Activated gamma-delta T cell (primary cell): ENCODE measurements at places on chromosomes 16 and 17.

- DNase-seq = no peak
Observed at GRCh38 chr17:79978548-79978855, 57.2 kb downstream of the TBC1D16 start.

DNA sequence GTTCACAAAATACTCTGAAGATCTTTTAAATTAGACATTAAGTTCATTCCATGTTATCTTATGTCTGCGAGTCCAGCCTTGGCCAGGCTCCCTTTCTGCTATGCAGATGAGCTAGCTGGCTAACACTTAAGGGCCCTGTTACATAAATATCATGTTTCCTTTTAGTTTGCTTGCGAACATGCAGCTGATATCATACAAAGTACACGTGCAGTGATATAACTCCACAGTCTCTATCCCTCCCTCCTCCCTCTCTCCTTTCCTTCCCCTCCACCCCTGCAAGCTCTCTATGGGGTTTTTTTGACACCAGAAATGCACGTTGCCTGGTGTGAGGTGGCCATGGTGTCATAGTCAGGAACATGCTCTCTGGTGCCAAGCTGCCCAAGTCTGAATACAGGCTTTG lies 46.1 kb downstream of the ARHGAP17 start:
- no peak for DNase-seq

DNA sequence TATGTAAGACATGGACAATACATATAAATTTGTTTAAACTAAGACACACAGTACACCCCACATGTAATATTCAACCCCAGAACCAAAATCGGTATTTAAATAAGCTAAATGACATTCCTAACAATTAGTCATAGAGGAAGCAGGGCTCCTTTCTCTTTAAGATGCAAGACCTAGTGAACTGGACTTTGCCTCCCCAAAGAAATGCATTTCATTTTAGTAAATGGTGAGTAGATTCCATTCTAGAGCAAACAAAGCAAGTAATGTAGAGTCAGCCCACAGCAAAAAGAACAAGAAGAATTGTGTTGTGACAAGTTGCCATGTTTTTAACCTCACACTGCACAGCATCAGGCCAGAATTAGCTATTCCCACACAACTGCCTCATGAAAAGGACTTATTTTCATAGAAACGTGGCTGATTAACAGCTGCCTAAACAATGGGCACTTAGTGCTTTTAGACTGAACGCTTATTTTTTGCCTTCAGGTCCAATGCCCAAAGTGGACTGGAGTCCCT lies 14.4 kb downstream of the DNAJC7 start:
- DNase-seq = no peak

DNA sequence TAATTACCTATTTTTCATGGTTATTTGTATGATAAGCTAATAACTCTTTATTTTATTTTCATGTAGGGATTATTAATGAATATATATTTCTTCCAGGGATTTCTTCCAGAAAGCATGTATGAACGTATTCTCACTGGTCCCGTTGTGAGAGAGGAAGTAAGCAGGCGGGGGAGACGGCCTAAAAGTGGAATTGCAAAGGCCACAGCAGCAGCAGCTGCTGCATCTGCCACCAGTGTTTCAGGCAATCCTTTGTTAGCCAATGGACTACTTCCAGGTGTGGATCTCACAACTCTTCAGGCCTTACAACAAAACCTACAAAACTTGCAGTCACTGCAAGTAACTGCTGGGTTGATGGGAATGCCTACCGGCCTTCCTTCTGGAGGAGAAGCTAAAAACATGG lies 110.3 kb upstream of the RBL2 start:
- no peak for DNase-seq

DNA sequence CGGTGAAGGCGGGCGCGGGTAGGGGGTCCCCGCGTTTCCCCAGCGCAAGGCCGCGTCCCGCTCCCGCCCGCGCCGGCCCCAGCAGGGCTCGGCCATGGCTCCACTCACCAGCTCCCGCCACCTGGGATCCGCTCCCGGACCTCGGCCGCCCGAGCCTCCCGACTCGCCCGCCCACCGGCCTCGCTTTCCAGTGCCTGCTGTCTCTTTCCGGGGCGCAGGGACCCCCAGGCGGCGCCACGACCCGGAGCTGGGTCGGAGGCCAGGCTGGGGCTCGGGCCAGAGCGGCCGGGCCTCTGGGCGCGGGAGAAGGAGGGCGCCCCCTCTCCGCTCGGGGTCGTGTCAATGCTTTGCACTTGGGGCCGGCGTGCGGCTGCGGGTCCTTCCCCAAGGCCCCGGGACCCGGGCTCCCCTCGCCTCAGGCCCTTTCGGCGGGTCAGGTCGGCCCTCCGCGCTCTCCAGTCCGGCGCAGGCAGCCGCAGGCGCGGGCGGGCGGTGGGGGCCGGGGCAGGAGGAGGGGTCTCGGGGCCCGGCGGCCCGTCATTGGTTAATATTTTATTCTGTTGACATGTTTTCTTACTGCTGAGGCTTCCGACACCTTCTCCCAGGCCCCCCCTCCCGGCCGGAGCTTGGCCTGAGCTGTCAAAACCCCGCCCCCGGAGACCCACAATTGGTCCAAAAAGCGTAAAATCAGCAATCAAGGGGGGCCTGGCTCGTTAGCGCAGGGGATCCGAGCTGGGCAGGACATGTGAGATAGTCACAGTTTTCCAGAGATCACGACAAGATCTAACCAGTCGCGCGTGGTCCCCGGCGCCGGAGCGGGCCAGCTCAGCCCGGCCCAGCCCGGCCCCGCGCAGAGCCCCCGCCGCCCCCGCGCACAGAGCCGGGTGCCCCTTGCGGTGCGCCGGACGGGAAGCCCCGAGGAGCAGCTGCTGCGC lies at the start of gene TBX2:
TSS of gene TBX2 (plus strand) at position 713 of the 935 bp plus-strand sequence. CDS start 334 bp downstream, outside the sequence.
- no peak for DNase-seq

DNA sequence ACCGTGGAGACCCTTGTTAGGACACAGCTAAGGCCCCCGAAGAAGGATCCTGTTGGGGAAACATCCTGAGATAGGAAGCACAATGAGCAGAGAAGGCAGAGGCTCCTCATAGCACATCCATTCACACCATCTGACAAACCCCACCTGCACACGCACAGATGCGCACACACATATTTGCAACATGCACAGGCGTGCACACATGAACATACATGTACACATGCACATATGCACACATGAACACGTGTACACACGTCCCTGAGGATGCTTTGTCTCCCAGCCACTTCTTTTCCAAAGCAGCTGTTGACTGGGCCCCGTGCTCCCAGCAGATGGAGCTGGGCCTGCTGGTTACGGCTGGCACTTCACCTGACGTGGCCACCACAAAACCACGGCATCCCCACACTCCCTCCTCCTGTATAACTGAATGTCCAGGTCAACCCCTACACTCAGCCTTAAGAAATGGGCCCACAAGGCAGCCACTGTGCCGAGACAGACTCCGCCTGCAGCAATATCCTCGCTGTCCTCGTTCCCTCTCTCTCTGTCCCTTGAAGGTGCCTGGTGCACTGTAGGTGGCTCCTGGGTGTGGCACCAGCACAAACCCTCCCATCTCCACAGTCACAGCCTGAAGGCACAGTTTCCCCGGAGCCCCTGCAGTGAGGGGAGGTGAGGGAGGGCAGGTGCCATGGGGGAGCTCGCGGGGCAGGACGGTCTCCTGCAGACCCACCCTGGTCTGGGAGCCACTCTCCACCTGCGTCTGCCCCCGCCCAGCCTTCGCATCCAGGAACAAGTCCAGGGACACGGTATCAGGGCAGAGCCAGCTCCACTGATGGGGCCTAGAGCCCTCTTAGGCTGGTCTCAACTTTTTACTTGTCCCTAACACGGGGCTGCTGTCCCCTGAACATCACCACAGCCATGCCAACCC lies 183.0 kb downstream of the RBFOX3 start:
- DNase-seq = no peak

- DNase-seq = no peak
Observed at GRCh38 chr17:49959183-49959935, 9.6 kb upstream of the DLX4 start.

- DNase-seq = no peak
Observed at GRCh38 chr17:8687737-8688466, 56.7 kb downstream of the CCDC42 start.

DNA sequence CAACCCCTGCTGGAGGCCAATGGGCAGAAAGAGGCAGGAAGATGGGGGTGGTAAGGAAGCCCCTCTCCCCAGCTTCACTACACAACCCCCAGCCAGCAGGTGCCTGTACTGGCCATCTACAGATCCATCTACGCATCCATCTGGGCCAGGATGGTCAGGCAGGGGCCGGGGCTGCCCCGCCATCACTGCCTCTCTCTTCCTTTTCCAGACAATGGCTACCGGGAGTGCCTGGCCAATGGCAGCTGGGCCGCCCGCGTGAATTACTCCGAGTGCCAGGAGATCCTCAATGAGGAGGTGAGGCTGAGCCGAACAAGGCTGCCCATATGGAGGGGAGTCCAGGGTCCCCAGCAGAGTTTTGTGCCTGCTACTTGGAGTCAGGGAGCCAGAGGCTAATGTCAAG lies 23.5 kb upstream of the SPPL2C start:
- no peak for DNase-seq

- DNase-seq = no peak
Observed at GRCh38 chr17:34099859-34100515, 155.1 kb upstream of the CCL2 start.

DNA sequence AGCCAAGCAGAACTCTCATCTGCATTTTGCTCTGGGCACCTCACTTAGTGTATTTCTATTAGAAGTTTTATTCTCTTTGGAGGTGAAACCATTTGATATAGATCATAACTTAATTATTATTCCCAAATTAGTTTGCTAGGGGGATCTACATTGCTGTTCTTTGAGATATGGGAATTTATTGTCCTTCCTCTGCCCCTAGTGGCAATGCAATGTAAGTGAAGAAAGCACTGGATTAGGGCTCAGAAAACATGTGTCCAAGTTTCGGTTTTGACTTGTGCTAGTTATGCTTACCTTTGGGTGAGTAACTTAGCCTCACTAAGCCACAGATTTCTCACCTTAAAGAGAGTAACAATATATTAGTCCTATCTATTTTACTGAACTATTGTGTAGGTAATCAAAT lies 2.9 kb downstream of the KRT39 start:
- no peak for DNase-seq

DNA sequence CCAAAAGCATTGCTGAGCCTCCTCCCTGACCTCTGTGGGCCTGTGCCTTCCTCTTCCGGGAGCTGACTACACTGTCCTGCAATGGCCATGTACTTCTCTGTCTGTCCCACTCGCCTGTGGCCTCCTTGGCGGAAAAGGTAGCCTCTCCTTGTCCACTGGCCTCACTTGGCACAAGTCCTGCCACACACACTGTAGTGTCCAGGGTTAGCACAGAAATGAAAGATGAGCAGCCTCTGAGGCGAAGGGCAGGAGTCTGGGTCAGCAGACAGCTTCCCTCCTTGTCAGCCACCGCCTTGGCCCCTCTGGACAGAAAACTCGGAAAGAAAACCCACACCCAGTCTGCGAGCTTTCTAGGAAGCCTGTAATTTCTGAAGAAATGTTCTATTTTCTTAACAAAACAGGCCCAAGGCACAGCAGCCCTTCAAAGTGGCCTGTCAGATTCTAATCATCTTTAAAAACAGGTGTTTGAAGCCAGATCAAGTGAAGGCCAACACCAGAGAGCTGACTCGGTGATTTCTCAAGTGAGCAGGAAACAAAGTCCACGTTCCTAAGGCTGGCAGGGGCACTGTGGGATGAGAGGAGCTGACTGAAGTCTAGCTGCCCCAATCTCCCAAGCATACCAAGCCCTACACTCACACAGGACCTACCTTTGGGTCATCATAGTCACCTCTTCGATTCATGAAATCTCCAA lies 67.2 kb downstream of the GTF3C1 start:
- no peak for DNase-seq

DNA sequence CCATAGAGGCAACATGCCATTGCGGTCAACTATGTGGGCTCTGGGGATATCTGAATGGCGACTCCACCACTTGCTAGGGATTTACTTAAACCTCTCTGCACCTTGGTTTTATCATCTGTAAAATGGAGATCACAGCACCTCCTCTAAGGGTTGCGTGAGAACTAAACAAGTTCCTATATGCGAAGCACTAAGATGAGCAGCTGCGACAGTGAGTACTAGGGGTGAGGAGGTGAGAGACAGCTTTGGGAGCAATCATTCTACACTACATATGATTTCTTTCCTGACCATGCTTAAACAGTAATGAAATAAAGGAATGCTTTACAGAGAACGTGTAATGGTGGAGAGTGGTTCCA lies 61.4 kb downstream of the CREBBP start:
- no peak for DNase-seq

DNA sequence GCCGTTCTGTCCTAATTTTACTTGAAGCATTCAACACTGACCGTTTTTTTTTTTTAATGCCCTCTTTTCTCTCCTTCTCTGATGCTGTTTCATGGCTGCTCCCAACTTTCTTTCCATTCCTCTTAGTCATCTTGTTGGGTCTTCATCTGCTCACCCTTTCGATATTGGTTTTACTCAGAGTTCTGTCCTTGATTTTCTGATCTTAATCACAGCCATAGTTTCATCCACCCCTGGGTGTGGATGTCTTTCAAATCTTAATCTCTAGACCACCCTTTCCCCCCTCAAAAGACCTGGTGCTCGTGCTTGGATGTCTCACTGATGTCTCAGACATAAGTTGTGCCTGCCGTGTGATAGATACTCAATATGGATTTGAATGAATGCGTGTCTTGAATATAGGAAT lies 22.4 kb downstream of the NDEL1 start:
- DNase-seq = no peak

- DNase-seq = no peak
Observed at GRCh38 chr17:74778960-74779359, 2.8 kb upstream of the NAT9 start.

DNA sequence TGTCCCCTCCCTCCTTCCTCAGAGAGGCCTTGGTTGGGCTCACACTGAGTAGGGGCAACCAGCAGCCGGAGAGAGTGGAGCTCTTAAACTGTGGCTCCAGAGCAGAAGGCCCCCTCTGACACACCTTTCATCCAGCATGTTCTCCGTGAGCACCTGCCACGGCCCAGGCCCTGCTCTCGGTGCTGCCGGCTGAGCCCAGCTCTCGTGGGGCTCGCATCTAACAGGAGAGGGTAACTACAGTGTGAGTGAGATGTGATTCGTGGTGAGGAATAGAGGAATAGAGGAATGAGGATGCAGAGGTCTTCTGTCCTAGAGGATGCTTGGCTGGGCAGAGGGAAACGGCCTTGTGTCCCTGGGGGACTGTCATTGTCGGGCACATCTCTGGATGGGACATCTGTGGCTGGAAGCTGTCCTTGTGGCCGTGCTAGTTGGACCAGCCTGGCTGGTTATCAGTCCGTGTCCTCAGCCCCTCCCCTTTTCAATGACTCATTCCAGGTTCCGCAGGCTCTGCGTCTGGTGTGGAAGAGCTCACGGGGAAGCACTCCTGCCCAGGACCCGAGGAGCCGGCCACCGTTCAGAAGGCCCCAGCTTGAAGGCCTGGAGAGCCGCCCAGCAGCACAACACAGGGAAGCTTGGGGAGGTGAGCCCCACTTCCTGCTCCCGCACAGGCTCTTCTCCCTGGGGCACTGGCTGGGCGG lies 11.9 kb upstream of the DNASE1 start:
- DNase-seq = no peak

DNA sequence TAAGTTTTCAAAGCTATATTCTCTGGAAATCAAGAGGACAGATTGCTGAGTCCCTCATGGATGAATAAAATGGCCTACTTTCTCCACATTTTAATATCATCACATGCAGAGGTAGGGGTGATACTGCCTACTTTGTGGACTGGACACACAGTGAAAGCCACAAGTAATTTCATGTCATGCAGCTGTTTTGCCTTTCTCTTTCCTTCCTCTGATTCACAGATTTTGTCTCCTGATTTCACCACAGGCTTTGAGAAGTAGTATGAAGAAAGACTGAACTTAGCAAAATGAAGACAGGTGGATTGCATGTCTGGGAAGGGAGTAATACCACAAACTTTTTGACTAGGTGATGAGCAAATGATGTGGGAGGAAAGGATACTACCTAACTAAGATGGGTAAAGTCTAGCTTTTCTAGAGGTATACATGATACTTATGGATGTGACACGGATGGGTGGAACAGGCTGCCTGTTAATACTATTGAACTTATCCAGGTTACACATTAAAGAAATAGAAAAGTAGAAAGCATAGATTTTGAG lies 478.4 kb upstream of the GOT2 start:
- DNase-seq = no peak
